Nephron progenitor cell (in vitro differentiated cells): ENCODE measurements at places on chromosomes 5 and 9.

DNA sequence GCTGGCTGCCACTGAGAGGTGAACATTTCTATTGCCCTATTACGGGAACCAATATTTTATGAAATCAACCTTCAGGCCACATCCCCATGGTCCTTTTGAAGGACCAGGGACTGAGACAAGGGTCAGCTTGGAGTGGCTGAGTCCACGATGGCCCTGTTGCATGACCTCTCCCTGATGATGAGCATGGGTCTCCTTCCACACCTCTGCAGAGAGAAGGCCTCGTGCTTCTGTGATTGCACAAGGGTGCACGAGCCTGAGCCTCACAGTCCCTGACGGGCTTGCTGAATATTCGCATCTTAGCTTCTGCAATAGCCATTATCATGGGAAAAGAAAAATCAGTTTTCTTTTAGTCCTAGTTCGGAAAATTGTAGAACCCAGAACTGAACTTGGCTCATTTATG, 255.0 kb upstream of the IRX2 start:
- DNase-seq = no peak

DNA sequence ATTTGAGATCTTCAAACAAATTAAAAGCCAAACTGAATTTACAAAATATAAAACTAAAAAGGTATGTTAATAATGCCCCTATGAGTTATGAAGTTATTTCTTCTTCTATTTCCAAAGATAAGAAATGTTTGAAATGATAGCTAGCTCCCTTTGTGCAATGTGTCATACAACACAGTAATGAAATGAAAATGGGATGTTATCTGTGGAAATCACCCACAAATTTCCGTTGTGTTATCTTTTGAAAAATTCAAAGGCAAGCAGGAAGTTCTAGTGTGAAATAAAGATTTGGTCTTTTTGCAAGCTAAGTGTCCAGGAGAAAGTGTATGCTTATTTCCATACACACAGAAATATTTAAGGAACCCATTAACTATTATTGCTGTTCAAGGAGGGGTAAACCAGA, 375.3 kb upstream of the PRR16 start:
- no peak for DNase-seq

DNA sequence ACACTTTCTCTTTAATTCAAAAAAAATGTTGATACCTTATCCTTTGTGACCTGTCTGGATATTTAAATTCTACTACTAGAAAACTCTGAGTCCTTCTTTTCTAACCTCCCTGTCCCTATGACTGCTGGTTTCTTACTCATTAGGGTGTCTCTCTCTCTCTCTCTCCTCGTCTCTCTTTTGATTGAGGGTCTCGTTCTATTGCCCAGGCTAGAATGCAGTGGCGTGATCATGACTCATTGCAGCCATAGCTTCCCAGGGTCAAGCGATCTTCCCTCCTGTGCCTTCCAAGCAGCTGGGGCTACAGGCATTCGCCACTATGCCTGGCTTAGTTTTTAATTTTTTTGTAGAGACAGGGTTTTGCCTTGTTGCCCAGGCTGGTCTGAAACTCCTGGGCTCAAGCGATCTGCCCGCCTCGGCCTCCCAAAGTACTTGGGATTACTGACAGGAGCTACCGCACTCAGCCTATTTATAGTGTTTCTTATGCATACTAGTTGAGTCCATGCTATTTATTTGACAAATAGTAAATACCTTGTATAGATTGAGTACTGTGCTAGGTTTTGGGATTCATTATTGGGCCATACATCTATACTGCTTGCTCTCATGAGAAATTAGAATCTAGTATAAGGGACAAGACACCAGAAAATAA, 61.9 kb downstream of the NSD1 start:
- DNase-seq = no peak

DNA sequence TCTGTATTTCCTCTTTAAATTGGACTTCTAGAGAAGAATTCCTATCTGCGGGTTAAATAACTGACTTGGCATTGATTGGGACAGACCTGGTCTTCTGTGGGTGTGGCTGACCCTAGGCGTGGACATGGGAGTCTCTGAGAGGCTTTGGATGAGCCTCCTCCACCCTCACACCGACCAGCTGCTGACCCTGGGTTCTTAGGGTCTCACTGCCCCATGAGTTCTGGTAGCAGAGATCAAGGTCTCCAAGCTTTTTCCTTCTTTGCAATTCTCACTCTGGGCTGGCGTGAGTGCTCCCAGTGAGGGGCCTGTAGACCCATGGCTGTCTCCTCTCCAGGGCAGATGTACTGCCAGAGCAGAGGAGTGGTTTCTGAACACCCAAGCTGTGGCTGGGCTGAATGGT, 41.6 kb upstream of the PITX1 start:
- no peak for DNase-seq
